ENCODE measurements at places on chromosomes 11 and 22.

GRCh38 chr11:24344222-24344621, 152.6 kb upstream of the LUZP2 start:
- no peak for DNase-seq

DNA sequence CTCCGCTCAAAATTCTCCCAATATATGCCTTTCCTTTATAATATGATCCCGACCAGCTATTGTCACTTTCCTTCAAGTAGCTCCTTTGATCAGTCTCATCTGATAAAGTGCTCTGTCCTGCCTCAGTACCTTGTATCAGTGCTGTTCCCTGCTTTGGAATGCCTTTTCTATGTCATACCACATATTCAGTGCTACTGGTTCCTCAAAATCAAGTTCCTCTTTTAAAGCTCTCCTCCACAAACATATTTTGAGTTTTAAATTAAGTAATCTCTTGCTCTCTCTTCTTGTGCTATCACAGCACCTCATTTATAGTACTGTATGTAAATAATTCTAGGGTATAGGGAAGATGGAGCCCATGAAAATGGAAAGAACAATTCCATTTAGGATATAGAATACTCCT, 137.1 kb upstream of the CTSC start:
- no peak for DNase-seq

DNA sequence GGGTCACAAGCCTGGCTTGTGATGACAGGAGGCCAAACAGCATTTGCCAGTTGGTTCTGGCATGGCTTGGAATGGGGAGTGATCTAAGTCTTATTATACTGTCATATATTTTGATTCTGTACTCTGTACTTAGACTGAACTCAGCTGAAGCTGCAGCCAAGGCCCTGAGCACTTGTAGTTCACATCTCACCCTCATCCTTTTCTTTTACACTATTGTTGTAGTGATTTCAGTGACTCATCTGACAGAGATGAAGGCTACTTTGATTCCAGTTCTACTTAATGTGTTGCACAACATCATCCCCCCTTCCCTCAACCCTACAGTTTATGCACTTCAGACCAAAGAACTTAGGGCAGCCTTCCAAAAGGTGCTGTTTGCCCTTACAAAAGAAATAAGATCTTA, 843 bp downstream of the OR56B1 start:
- no peak for DNase-seq

- DNase-seq, result peak; percentile 55
Observed at GRCh38 chr11:134050541-134051383, 18.1 kb upstream of the JAM3 start.

DNA sequence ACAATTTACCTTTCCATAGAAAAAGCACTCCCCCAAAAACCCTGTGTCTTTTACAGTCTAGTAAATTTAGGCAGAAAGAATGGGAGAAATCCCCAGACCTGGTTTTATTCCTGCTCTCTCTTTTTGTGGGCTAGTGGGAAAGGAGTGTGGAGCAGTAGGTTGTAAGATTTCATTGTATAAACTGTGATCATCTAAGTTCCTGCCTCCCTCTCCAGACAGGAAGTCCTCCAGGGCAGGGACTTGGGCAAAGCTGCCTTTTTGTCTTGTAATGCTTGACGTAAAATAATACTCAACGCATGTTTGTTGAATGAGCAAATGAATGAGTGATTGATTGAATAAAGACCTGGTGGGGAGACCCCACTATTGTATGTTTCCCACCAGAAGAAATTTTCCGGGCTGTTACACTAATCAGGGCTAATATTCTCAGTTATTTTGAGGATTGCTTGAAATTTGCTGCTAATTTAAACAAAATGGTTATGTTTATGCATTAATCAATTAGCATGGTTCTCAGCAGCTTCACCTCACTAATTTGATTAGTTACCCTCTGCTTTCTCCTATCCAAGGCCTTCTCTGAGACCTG, 36.3 kb downstream of the CSNK2A3 start:
- DNase-seq, result no peak

- no peak for DNase-seq
Observed at GRCh38 chr11:92885600-92885999, 83.9 kb upstream of the MTNR1B start.

DNA sequence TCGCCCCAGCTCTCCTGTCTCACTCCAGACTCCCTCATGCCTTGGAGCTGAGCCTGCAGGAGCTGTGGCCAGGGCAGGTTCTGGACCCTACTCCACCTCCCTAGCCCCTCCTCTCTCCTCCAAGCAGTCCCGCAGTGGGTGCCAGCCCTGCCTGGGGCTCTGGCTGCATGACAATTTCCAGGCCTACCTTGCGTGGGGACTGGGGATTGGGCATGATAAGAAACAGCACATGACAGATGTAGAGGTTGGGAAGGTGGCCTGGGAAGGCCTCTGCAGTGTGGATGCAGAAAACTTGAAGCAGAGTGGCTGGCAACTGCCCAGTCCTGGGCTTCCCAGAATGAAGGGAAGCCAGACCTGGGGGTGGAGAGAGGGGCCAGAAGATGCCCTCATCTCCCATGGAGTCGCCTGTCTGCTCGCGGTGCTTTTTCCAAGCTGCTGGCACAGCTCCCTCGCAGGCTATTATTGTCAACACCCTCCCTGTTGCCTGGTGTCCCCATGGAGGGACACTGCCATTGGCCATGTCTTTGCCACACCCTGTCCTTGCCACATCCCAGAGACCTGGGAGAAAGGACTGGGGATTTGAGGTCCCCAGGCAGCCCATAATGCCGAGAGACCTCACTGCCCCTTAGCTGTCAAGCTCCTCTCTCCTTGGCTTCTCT, 48.9 kb upstream of the CDON start:
- no peak for DNase-seq

DNA sequence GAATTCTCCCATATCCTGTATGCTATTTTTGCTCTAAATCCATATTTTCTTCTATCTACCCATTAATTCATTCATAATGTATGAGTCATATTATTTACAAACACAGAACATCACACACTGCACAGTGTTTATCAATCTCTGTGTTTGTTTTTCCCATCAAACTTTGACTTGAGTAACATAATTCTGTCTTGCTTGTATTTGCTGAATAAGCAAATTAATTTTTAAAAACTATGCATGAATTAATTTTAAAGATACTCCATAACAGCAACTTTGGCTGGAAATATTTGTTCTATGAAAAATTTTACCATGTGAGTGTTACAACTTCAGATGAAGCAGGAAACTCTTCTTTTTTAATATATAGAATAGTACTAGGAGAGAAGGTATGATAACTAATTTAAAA, 275.6 kb downstream of the GRM5 start:
- DNase-seq, result no peak

- DNase-seq, result no peak
Observed at GRCh38 chr22:22397292-22397870, 111.2 kb downstream of the ZNF280B start.
